Left hindlimb (tissue), 1 donor: ENCODE measurements at places on chromosomes 11 and 22.

DNA sequence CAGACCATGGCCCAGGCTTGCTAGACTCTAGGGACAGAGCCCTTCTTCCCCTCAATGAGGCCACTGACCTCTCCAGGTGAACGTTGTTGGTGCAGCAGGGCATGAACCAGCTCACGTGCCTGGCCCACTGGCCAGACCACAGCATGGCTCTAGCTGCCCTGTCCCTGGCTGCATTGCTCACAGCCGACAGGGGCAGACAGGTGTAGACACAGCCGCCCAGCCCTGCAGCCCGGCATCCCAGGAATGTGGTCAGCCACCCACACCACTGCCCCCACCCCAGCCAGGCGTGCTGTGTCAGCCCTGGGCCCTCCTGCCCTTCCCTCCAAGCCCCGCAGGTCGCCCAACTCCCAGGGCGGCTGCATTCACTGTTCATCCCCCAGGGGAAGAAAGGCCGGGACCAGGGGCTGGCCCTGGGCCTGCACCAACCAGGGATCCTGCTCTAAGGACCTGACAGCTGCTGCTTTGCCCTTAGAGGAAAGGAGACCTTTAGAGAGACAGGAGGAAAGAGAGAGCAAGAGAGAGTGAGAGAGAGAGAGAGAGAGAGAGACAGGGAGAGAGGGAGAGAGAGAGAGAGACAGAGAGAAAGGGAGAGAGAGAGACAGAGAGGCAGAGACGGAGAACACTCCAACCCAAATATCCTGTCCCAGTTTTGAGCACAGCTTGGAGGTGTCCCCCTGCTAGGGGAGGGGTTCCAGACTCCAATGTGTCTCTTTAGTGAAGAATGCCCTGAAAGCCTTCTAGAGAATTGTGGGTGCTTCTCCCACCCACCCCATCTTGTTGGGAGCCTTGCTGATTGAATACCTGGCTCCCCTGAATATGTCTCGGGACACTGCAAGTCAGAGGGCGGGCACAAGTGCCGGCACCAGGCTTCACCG lies 44.2 kb upstream of the LINC01488 start:
- DNase-seq, result peak; percentile 29

GRCh38 chr11:122096272-122097112 lies 19.5 kb downstream of the BLID start:
- no peak for DNase-seq

DNA sequence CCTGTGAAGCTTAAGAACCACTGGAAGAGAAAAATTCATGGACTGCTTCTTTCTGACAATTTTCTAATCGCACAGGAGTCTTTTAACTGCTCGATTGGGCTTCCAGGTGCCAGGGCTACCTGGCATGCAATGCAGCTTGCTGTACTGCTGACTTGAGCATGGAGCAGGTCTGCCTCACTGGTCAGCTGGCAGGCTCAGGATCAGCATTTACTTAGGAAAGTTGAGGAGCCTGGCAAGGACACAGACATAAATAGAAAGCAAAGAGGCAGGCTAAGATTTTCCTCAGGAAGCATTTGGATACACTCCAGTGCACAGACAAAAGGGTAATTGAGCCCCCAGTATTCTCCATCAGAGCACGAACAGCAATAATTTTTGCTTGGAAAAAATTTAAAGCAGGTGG lies 163.5 kb downstream of the CSNK2A3 start:
- no peak for DNase-seq

GRCh38 chr22:31346255-31346732 lies at the start of gene PATZ1:
TSS of gene PATZ1 (minus strand) at chr22:31346346. CDS start at chr22:31345602, 744 bp downstream.
- peak; percentile 90 for DNase-seq

- no peak for DNase-seq
Measured at GRCh38 chr11:69122630-69123431, 32.9 kb upstream of the SMIM38 start.

- no peak for DNase-seq
Measured at GRCh38 chr11:15704556-15704955, 589.8 kb downstream of the INSC start.

DNA sequence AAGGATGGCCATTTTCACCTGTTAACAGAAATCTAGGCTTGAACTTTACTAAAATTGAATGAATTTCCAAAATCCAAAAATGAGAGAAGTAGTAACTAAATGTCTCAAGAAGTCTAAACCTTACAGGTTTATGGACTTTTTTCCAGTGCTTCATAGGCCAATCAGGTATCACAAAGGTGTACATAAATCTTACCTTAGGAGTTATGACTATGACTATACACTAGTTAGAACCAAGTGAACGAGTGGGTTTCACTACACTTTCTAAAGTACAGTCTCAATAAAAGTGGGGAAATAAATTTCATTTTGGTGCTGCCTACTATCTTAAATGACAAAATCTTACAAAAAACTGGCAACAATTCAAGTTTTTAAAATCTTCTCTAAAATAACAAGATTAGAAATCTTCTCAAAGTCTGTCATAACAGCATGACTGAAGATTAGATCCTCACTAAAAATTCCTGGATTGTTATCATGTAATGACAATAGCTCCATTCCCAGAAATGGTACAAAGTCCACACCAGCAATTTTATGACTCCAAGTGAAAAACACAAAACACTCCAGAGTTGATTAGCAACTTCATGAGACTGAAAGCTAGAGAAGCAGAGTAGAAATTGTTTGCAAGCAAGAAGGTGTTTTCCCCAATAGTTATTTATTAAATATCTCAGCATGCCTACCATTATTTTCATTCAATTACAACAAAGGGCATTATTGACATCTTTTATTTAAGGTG lies 20.9 kb downstream of the SOX6 start:
- DNase-seq, result no peak

DNA sequence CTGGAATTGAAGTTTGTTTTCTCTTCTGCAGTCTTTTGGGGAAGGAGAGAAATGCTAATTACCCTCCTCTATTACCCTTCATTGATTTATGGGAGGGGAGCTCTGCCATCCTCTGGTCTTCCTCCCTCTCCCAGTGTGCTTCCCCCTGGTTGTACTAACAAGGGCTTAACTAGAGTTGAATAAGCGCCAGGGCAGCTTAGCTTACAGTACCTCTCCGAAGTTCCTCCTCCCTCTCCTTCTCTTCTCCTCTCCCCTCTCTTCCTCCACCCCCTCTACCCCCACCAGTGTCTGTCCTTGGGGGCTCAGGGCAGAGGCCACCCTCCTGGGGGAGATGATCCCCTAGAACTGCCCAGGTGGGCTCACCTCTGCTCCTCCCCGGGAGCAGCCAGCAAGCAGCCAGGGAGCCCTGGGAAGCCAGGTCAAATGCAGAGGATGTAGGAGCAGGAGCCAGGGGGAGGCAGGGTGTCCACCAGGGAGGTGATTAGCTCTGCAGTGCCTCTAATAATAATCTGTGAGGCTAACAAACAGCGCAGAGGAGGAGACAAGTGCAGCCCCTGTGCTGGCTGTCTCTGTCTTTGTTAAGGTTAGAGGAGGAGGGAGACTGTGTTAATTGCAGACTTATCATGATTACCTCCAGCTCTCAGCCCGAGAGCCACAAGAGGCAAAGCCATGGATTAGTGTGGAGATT lies 191.6 kb upstream of the CADM1 start:
- DNase-seq, result no peak

- no peak for DNase-seq
Measured at GRCh38 chr11:27425814-27426213, 46.8 kb downstream of the LGR4 start.

GRCh38 chr22:31102441-31103081 lies 4.8 kb downstream of the SELENOM start:
- DNase-seq, result peak; percentile 34

DNA sequence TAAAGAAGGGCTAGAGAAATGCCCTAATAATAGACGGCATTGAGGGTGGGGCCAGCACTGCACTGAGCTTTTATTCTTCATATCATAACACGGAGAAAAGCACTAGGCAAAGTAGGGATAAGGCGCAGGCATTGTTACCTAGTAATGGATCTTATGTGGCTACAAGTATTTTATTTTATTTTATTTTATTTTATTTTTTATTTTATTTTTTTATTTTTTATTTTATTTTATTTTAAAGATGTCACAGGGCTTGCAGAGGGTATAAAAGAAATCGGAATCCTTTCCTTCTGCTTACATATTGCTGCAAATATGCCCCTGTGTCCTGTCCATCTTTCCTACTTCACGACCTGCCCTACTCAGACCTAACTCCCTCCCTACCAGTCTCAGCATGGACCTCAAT lies 452.0 kb upstream of the KIRREL3 start:
- no peak for DNase-seq
